ENCODE measurements at places on chromosomes 7 and 10. TPM values are rescaled to one million over a fixed set of nuclear protein-coding genes. Genes with fewer than 3 reads are reported as not detected.

Gene CYP2C19
- total RNA-seq: not detected

Gene DAGLB
- total RNA-seq: 10.3 TPM

Gene NEUROD6
- not detected for total RNA-seq

GRCh38 chr7:148941598-148942275 lies 57.6 kb upstream of the EZH2 start:
- no peak for DNase-seq

DNA sequence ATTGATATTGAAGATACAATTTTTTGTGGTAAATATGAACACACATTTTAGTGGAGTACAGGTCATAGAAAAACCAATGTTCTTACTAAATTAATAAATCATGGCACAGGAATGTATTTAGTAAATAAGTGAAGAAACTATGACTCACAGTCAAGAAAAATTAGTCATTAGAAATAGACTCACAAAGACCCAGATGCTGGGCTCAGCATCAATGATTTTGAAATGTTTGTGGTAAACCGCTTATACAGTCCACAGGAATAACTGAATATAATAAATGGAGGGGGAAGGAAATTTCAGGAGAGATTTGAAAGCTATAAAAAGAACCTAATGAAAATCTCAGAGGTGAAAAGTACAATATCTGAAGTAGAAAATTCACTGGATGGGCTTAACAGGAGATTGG lies 138.3 kb upstream of the ADCY1 start:
- no peak for DNase-seq

- DNase-seq: no peak
Observed at GRCh38 chr7:35375516-35375915, 121.6 kb upstream of the TBX20 start.

- no peak for DNase-seq
Observed at GRCh38 chr10:986137-986825, 2.0 kb upstream of the GTPBP4 start.

DNA sequence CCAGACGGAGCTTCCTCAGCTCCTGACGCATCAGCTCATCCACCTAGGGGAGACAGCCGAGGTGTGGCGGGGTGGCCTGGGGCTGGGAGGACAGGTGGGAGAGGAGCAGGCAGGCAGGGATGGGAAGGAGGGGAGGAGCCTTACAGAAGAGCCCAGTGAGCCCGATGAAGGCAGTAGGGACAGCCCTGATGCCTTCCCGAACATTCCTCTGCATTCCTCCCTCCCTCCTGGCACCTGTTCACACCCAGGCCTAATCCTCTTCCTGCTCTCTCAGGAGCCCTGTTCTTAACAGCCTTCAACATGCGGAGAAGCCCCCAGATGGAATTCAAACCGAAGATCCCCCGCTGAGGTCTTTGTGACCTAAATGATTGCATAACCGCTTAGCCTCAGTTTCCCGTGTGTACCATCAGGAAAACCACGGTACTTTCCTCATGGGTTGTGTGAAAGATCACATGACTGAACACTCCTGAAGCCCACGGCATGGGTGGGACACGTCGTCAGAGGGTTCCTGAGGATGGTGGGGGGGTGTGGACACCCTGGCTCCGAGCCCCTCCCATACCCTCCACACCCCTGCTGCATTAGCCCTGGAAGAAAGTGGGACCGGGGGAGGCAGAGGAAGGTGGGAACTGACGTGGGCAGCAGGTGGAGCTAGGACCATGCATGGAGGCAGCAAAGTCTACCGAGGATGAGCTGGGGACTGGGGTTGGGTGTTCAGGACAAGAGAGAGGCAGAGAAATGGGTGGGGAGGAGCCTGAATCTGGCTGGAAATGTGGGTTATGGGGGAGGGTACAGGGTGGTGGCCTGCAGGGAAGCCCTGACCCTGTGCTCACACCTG lies 8.8 kb upstream of the ASB10 start:
- no peak for DNase-seq

GRCh38 chr10:99292159-99292558 lies 37.0 kb upstream of the CNNM1 start:
- DNase-seq: peak; percentile 40

GRCh38 chr10:125151553-125152449 lies 8.6 kb downstream of the CTBP2 start:
- DNase-seq: no peak

DNA sequence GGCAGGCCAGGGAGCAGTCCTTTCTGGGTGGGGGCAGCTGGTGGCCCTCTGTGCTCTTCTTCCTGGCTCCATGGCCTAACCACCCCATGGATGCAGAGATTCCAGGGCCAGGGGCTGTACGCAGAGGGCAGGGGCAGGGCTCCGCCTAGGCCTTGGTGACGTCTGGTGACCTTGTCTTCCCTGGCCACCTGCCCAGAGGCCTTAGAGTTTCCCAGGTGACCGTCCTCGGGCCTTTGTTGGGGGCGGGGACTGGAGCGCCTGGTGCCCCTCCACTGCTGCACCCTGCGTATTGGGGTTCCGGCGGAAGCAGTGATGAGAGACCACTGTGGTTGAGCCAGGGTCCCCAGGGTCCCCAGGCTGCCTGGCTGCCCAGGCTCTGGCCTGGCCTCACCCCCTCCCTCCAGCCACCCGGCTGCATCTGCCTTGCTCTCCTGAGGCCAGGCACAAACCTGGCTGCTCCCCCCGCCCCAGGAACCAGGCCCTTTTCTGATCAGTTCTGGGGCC lies 10.3 kb downstream of the PWWP2B start:
- DNase-seq: no peak
